ENCODE measurements at places on chromosomes 13 and 19. TPM values are rescaled to one million over a fixed set of nuclear protein-coding genes. Genes with fewer than 3 reads are reported as not detected.

The SMIM44 gene
- total RNA-seq = not detected

The CERS4 gene
- 1.9 TPM for total RNA-seq

The MEDAG gene
- total RNA-seq = 90.3 TPM

The GPC5 gene
- total RNA-seq = under 0.01 TPM

The ZNF432 gene
- total RNA-seq = 8.2 TPM

The SHC2 gene
- total RNA-seq = 6.8 TPM

The ZNF121 gene
- total RNA-seq = 45.9 TPM

The MAP4K1 gene
- total RNA-seq = 0.15 TPM

The CEACAM16 gene
- not detected for total RNA-seq

The PRR12 gene
- 1.6 TPM for total RNA-seq

The ANGPTL8 gene
- not detected for total RNA-seq

The DCAF15 gene
- 10.2 TPM for total RNA-seq

The ATCAY gene
- not detected for total RNA-seq

The ARL11 gene
- 0.32 TPM for total RNA-seq

The MCF2L gene
- total RNA-seq = under 0.01 TPM

The ZNF628 gene
- total RNA-seq = 2.6 TPM

The DAND5 gene
- not detected for total RNA-seq

The TNNT1 gene
- total RNA-seq = 1.4 TPM

The RNF17 gene
- not detected for total RNA-seq

The SIAH3 gene
- not detected for total RNA-seq

The NRTN gene
- not detected for total RNA-seq

The ACER1 gene
- total RNA-seq = not detected

The LYPD3 gene
- total RNA-seq = not detected

The C19orf47 gene
- 4.4 TPM for total RNA-seq

The GARIN5A gene
- total RNA-seq = 0.32 TPM

The COQ8B gene
- total RNA-seq = 23.4 TPM

The PLIN5 gene
- not detected for total RNA-seq

The ABCC4 gene
- total RNA-seq = 26.4 TPM

The SLC46A3 gene
- 38.8 TPM for total RNA-seq

The VSIG10L gene
- under 0.01 TPM for total RNA-seq

The SPRED3 gene
- total RNA-seq = 1.4 TPM

The KLK7 gene
- total RNA-seq = not detected

The ERICH6B gene
- not detected for total RNA-seq

The SAMD4B gene
- total RNA-seq = 19.8 TPM

The BCL3 gene
- 2.1 TPM for total RNA-seq

The UHRF1 gene
- 42.6 TPM for total RNA-seq

The CYP4F12 gene
- total RNA-seq = not detected

The LIN37 gene
- 9.0 TPM for total RNA-seq

The MED4 gene
- 33.8 TPM for total RNA-seq

The LPAR6 gene
- 19.2 TPM for total RNA-seq

The RASL11A gene
- 2.6 TPM for total RNA-seq

The OR4F17 gene
- not detected for total RNA-seq

The ZNF285 gene
- 1.9 TPM for total RNA-seq

The C19orf38 gene
- total RNA-seq = 0.76 TPM

The C5AR1 gene
- total RNA-seq = not detected

The ZNF544 gene
- total RNA-seq = 95.7 TPM

The KCNRG gene
- total RNA-seq = 4.2 TPM

The PLIN4 gene
- not detected for total RNA-seq

The SIGLEC11 gene
- not detected for total RNA-seq

The ZNF419 gene
- 8.8 TPM for total RNA-seq

The BCAM gene
- 10.0 TPM for total RNA-seq

The N4BP2L1 gene
- 1.9 TPM for total RNA-seq

The ZNF543 gene
- total RNA-seq = 7.8 TPM

The RNF225 gene
- total RNA-seq = not detected

The GIPR gene
- 0.15 TPM for total RNA-seq

The MKNK2 gene
- 92.7 TPM for total RNA-seq

The S1PR2 gene
- 0.61 TPM for total RNA-seq
